ENCODE measurements at places on chromosomes 6 and 20. TPM values are rescaled to one million over a fixed set of nuclear protein-coding genes. Genes with fewer than 3 reads are reported as not detected.

DNA sequence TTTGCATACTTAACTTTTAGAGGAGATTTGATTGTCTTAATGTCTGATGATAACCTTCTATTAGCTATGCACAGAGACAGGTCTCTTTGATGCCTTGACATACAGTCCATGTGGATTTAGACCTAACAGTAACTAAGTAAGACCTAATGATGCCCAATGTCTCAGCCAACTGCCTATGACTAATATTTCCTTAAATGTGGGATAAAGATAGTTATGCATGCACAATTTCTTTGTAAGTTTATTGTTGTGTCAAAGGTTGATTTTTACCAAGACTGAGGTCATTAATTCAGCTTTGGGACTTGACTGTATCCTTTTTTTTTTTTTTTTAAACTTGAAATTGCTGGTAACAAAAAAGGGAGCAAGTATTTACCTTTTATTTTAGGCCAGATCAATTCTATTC lies 450.0 kb downstream of the HAO1 start:
- no peak overlapping the region for H3K4me3 ChIP-seq
- no peaks in the 10 kb centered on the region for H3K4me1 ChIP-seq
- H3K27ac ChIP-seq, result no peak overlapping the region
- no peaks in the 10 kb centered on the region for H3K36me3 ChIP-seq
- no peaks in the 10 kb centered on the region for H3K27me3 ChIP-seq
- no peak for DNase-seq

The GTSF1L gene
- not detected for total RNA-seq

GRCh38 chr20:9149087-9149486 lies 80.2 kb downstream of the PLCB4 start:
- no peak overlapping the region for H3K4me3 ChIP-seq
- H3K36me3 ChIP-seq, result no peaks in the 10 kb centered on the region
- H3K27ac ChIP-seq, result no peak overlapping the region
- H3K4me1 ChIP-seq, result no peaks in the 10 kb centered on the region
- H3K27me3 ChIP-seq, result no peaks in the 10 kb centered on the region

DNA sequence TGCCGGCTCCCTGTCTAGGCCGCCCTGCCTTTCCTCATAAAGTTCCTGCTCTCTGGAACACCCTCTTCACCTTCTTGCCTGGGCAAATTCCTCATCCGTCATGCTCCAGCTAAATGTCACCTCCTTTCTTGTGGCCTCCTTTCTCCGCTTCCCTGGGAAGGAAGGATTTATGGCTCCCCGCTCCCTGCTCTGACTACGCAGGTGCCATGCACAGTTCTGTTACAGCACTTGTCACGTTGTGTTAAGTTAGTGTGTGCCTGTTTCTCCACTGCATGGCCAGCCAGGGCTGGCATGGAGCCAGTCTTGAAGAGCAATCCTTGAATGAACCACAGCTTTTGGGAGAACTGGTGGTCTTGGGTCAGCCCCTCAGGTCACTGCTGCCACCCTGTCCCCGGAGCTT lies 61.7 kb downstream of the CD40 start:
- no peak for DNase-seq
- H3K27ac ChIP-seq, result no peak overlapping the region
- H3K27me3 ChIP-seq, result peaks cover 61% of the 10 kb centered on the region
- H3K36me3 ChIP-seq, result no peaks in the 10 kb centered on the region
- no peak overlapping the region for H3K4me3 ChIP-seq

DNA sequence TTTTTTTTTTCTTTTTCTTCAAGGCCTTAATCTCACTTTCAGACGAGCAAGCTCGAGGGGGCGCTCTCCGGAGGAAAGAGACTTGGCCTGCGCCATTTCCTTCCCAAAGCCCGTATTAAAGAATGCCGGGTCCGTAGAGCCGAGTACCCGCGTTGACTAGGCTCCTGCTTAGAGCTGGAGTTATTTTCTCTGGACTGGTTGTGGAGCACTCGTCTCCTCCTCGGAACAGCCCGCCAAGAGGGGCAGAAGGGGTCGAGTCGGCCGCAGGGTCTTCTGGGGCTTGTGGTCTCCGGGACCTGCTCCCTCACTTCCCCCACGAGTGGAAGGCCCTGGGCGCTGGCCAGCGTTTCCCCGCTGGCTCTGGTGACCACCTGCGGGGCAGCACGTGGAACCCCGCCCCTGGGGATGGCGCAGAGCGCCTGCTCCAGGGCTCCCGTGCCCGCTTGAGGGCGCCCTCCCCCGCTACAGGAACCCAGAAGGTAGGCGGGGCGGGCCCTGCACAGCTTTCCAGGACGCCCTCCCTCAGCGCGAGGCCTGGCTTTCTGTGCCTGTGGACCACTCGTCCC lies 2.7 kb upstream of the MEI4 start:
- H3K27me3 ChIP-seq, result no peaks in the 10 kb centered on the region
- no peak for DNase-seq
- H3K4me1 ChIP-seq, result no peaks in the 10 kb centered on the region
- H3K36me3 ChIP-seq, result no peaks in the 10 kb centered on the region
- no peak overlapping the region for H3K4me3 ChIP-seq

The TMC2 gene
- not detected for total RNA-seq

DNA sequence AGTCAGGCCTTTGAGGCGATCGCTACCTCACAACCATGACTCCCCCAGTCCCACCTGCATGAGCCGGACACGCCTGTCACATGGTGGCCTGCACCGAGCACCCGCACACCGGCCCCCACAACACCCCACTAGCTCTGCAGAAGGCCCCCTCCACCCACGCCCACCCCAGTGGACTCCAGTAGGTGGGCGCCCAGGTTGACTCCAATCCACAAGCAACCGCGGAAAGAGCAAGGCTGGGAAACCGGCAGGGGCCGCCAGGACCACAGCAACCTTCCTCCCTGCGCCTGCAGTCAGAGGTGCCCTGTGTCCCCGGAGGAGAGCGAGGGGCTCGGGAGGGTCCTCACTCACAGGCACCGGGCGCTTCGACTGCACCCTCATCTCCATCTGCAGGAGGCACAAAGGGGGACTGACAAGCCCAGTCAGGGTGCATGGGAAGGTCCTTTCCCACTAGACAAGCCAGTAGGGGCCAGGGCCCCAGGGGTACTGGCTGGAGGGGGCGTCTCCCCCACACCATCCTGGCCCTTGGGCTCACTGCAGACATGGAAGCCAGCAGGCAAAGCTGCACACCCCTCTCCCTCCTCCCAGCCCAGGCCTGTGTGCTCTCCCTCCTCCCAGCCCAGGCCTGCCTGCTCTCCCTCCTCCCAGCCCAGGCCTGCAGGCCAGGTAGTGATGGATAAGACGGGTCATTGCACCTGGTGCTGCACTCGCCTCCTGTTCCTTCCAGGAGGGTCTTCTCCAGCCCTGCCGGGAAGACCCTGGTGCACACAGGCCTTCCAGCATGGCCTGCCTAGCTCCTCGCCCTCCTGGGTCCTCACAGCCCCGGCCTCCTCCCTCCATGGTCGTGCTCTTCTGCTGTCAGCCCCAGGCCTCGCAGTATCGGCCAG lies 137.2 kb downstream of the DLL1 start:
- DNase-seq, result no peak
- no peak overlapping the region for H3K4me3 ChIP-seq
- H3K27me3 ChIP-seq, result peaks cover 75% of the 10 kb centered on the region
- no peak overlapping the region for H3K27ac ChIP-seq
- H3K4me1 ChIP-seq, result 0 out of 2 replicates have a peak, but pooled peaks cover 7% of the 10 kb centered on the region

DNA sequence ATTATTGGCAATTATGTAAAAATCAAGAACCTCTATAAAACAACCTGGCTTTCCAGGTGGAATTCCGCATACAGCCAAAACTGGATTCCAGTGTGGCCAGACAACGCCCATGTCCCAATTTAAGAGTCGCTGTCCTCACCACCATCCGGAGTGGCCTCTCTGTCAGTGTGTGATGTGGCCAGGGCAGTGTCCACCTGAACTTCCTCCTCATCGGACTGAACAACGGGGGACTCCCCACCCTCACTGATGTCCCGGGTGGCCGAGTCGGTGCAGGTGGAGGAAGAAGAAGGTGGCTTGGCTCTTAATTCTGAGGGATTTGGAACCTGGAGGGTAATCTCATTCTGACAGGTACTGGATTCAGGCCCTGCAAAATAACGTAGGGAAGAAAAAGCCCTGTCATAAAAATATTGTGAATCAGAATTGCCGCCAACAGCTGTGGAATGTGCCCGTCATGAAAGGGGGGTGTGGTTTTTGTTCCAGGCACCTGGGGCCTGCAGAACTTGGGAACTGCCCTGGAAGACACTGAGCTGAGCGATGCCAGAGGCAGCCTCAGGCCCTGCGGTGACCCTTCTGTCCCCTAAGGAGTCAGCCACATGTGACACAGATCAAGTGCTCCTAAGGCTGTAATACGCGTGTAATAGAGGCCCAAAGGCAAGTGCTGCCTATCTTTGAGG lies 139.8 kb downstream of the DTNBP1 start:
- H3K4me3 ChIP-seq, result no peak overlapping the region
- H3K4me1 ChIP-seq, result peaks cover 15% of the 10 kb centered on the region
- peaks cover 6% of the 10 kb centered on the region for H3K36me3 ChIP-seq
- DNase-seq, result no peak

- H3K36me3 ChIP-seq, result no peaks in the 10 kb centered on the region
- no peaks in the 10 kb centered on the region for H3K27me3 ChIP-seq
Observed at GRCh38 chr6:131222773-131223172, 87.5 kb downstream of the AKAP7 start.

- H3K27ac ChIP-seq, result no peak overlapping the region
- no peaks in the 10 kb centered on the region for H3K27me3 ChIP-seq
- no peak for DNase-seq
- no peaks in the 10 kb centered on the region for H3K36me3 ChIP-seq
- H3K4me3 ChIP-seq, result no peak overlapping the region
- peaks cover 26% of the 10 kb centered on the region for H3K4me1 ChIP-seq
Observed at GRCh38 chr6:3061501-3061941, 6.8 kb upstream of the RIPK1 start.

GRCh38 chr6:26332074-26332387 lies 33.0 kb upstream of the BTN3A2 start:
- peak overlapping the region; percentile 63 for H3K4me3 ChIP-seq
- H3K27me3 ChIP-seq, result no peaks in the 10 kb centered on the region

- H3K4me1 ChIP-seq, result peaks cover 3% of the 10 kb centered on the region
- H3K27ac ChIP-seq, result no peak overlapping the region
- peaks cover 97% of the 10 kb centered on the region for H3K36me3 ChIP-seq
- no peak for DNase-seq
Observed at GRCh38 chr20:62906209-62906608, 20.1 kb downstream of the DIDO1 start.

GRCh38 chr6:106051226-106051625 lies 34.9 kb upstream of the PRDM1 start:
- no peak for DNase-seq
- peaks cover 26% of the 10 kb centered on the region for H3K27me3 ChIP-seq
- H3K4me3 ChIP-seq, result no peak overlapping the region
- H3K27ac ChIP-seq, result no peak overlapping the region

- H3K27ac ChIP-seq, result no peak overlapping the region
- H3K36me3 ChIP-seq, result no peaks in the 10 kb centered on the region
- no peaks in the 10 kb centered on the region for H3K27me3 ChIP-seq
- no peaks in the 10 kb centered on the region for H3K4me1 ChIP-seq
Observed at GRCh38 chr6:98014442-98015201, 731.6 kb upstream of the MMS22L start.

- H3K27ac ChIP-seq, result peak overlapping the region; percentile 83
- peaks cover 61% of the 10 kb centered on the region for H3K4me1 ChIP-seq
- H3K27me3 ChIP-seq, result no peaks in the 10 kb centered on the region
Observed at GRCh38 chr6:26475823-26476729, 18.3 kb downstream of the BTN2A1 start.

The TPBG gene
- 0.39 TPM for total RNA-seq

- H3K4me3 ChIP-seq, result peak overlapping the region; percentile 95
- no peak for DNase-seq
- H3K27me3 ChIP-seq, result no peaks in the 10 kb centered on the region
- peaks cover 31% of the 10 kb centered on the region for H3K4me1 ChIP-seq
Observed at GRCh38 chr20:49813305-49813974, 812 bp downstream of the SLC9A8 start.

- no peaks in the 10 kb centered on the region for H3K36me3 ChIP-seq
- H3K4me1 ChIP-seq, result peaks cover 76% of the 10 kb centered on the region
- H3K27ac ChIP-seq, result no peak overlapping the region
Observed at GRCh38 chr6:107820338-107821261, 3.5 kb downstream of the SCML4 start.

DNA sequence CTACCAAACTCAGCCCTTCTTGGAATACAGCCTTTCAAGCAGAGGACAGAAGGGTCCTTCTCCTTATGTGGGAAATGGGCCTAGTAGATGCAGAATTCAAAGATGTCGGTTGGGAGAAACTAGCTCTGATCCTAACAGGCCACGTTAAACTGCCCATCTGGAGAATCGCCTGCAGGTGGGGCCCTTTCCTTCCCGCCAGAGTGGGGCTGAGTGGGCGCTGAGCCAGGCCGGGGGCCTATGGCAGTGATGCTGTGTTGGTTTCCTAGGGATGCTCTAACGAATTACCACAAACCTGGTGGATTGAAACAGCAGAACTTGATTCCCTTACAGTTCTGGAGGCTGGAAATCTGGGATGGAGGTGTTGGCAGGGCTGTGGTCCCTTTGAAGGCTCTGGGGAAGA lies 9.1 kb downstream of the MAPK13 start:
- H3K4me1 ChIP-seq, result no peaks in the 10 kb centered on the region
- no peak overlapping the region for H3K4me3 ChIP-seq
- H3K27me3 ChIP-seq, result no peaks in the 10 kb centered on the region

GRCh38 chr20:48638546-48638945 lies 189.3 kb downstream of the PREX1 start:
- H3K4me3 ChIP-seq, result no peak overlapping the region
- H3K36me3 ChIP-seq, result no peaks in the 10 kb centered on the region
- peaks cover 37% of the 10 kb centered on the region for H3K27me3 ChIP-seq
- H3K27ac ChIP-seq, result no peak overlapping the region

DNA sequence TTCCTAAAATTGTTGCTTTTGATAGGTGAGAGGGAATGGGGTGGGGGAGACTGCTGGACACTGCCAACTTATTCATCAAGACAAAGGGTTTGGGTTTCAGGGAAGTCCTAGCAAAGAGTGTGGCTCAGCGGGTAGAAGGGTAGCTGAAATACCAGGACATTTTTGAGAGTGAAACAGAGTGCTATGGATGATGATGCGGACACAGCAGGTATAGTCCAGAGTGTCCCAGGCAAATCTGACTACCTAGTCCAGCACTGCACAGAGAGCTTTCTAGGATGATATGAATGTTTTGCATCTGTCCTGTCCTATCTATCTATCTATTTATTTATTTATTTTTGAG lies 154.3 kb downstream of the BCAS1 start:
- H3K36me3 ChIP-seq, result no peaks in the 10 kb centered on the region
- no peak for DNase-seq
- H3K27me3 ChIP-seq, result no peaks in the 10 kb centered on the region
- H3K27ac ChIP-seq, result no peak overlapping the region

DNA sequence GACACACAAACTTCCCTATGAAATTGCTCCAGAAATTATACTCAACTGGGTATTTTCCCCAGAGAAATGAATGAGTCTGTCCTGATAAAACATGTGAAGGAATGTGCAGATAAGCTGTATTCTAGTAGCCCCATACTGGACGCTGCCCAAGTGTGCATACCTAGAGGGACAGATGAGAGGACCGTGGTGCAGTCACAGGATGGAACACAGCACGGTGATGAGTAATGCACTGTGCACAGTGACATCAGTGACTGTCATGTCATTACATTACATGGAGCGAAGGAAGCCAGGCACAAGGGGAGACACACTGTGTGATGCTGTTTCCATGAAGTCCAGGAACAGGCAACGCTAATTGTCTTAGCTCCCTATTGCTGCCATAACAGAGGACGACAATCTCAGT lies 155.5 kb downstream of the CDH4 start:
- H3K4me1 ChIP-seq, result no peaks in the 10 kb centered on the region
- H3K36me3 ChIP-seq, result no peaks in the 10 kb centered on the region
- no peak for DNase-seq
- no peak overlapping the region for H3K27ac ChIP-seq
- peaks cover 10% of the 10 kb centered on the region for H3K27me3 ChIP-seq
- H3K4me3 ChIP-seq, result no peak overlapping the region
